NCI-H2227 treated with DMSO at 0.1 percent for 48 hours (cell line): ENCODE measurements at places on chromosomes 13 and 19.

GRCh38 chr19:7818806-7819205 is 11.2 kb upstream of the EVI5L start:
- DNase-seq: no peak

DNA sequence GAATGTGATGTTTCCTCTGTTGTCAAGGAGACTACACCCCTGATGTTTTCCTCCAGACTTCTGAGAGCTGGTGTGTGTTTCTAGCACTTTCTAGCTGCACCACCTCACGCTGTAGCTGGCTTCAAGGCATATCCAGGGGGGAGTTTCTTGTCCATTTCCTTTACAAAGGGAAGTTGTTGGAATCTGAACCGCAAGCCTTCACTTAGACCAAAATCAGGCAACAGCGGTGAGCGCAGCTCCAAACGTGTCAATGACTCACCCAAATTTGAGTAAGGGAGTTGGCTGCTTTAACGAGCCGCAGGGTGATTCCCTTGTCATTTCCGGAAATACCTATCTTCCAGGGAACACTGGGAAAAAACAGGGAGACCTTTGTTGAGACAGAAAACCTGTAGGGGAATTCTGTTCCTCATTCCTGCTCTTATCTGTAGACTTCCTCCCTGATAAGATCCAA is 2.5 kb downstream of the LDLR start:
- no peak for DNase-seq

GRCh38 chr13:97568850-97569249 is 134.9 kb downstream of the RAP2A start:
- no peak for DNase-seq

GRCh38 chr19:50826492-50827240 is 3.1 kb upstream of the KLK1 start:
- DNase-seq: no peak

DNA sequence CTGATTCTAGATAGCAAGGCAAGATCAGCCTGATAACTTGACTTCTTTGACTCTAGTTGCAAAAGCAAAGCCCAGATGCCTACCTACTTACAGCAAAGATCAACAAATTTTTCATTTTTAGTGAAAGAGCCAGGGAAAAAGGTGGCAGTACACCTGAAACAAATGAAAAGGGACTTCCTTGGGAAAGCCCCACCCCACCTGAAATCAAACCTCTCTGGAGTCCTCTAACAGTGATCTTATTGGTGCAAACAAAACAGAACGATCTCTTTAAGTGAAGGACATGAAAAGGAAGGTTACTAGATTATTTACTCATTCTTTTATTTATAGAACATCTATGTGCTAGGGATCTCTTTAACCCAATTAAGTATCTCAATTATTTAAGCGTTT is 507 bp upstream of the LCP1 start:
- no peak for DNase-seq

GRCh38 chr19:13017306-13018034 is 22.2 kb downstream of the NFIX start:
- no peak for DNase-seq

DNA sequence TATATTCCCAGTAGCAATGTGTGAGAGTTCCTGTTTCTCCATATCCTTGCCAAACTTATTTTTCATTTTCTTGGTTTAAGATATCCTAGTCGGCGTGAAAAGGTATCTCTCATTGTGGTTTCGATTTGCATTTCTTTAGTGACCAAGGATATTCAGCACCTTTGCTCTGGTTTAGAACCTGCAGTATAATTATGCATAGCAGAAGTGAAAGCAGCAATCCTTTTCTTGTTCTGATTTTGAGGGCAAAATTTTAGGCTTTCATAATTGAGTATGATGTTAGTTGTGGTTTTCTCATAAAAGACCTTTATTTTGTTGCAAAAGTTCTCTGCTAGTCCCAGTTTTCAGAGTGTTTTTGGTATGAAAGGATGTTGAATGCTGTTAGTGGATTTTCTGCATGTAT is 491.0 kb downstream of the FGF9 start:
- no peak for DNase-seq

GRCh38 chr13:98083507-98083906 is 59.4 kb upstream of the FARP1 start:
- no peak for DNase-seq

- no peak for DNase-seq
These were observed 47.8 kb downstream of the UBL3 start for GRCh38 chr13:29802621-29803020.

- no peak for DNase-seq
These were observed 329.8 kb upstream of the GPC6 start for GRCh38 chr13:92896842-92897241.

- no peak for DNase-seq
These were observed 117.9 kb downstream of the EFNB2 start for GRCh38 chr13:106417467-106418110.

DNA sequence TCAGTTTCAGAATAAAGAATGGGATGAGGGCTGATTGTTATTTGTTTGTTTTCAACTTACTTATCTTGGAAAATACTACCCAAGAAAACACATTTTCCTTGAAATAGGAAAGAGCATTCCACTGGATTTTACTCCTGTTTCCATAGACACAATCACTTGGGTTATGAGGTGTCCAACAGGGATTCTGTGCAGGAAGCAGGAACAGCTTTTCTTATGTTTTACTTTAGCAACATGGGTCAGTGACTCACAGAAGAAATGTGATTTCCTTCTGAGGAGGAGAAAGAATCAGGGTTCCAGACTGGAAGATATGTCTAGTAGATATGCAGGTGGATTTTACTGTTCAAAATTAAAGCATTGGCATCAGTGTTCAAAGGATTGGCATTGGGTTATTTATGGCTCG is 180.8 kb upstream of the GPC6 start:
- DNase-seq: no peak
